Upper lobe of left lung (tissue), 6 donors: ENCODE measurements at places on chromosomes 1 and 21.

GRCh38 chr1:23756676-23757075, 13.4 kb downstream of the ELOA start:
- DNase-seq: no peak

GRCh38 chr1:79128722-79129121, 122.2 kb upstream of the ADGRL4 start:
- DNase-seq: no peak

DNA sequence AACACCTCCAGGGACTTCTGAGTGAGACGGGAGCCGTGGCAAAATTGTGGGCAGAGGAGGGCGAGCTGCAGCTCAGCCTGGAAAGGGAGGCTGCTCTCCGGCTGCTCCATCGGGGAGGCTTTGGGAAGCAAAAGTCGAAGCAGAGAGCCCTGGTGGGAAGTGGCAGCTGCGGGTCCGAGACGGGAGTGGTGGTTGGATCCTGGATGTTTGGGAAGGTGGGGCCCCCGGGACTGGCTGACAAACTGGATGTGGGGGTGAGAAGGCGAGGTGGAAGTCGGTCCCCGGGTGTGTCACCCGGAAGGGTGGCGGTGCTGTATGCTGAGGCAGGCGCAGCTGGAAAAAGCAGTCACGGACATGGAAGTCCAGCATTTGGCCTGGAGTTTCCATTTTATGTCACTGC, 52.1 kb downstream of the KCNAB2 start:
- peak; percentile 56 for DNase-seq

DNA sequence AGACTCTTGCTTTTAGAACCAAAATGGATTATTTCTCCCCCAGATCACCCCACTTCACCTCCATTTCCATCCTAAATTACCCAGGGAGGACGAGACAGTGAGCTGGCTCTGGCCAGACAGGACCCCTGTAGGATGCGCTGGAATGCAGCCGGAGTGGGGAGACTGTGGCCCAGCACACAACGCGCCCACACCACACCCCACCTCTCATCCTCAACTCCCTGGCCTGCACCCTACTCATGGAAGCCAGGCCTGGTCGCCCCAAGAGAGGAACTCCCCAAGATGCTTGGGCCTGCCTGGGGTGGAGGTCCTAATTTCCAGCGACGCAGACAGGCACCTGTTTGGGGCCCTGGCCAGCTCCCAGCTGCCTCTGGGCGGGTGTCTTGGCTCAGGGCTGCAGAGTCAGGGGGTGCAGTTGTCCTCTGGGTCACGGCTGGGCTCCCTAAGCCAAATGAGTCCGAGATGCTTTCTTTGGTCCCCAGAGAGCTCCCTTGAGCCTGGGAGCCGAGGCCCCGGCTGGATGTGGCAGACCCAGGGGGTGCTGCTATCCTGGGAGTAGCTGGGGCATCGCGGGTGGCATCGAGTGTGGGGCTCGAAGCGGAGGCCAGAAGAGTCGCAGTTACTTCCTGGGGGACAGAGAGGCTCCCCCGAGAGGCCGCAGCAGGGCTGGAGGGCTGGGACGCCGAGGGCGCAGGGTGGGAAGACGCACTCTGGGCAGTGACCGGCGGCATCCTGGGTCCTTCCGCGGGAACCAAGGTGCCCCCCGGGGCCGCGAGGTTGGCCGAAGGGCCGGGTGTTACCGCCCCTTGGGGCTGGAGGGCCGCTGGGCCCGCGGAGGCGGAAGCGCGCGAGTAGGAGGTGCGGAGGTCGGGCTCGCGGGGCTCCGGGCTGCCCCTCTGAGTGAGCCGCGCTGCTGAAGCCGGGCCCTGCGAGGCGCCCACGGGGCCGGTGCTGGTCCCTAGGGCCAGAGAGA, 10.4 kb downstream of the CLEC20A start:
- DNase-seq: peak; percentile 88

DNA sequence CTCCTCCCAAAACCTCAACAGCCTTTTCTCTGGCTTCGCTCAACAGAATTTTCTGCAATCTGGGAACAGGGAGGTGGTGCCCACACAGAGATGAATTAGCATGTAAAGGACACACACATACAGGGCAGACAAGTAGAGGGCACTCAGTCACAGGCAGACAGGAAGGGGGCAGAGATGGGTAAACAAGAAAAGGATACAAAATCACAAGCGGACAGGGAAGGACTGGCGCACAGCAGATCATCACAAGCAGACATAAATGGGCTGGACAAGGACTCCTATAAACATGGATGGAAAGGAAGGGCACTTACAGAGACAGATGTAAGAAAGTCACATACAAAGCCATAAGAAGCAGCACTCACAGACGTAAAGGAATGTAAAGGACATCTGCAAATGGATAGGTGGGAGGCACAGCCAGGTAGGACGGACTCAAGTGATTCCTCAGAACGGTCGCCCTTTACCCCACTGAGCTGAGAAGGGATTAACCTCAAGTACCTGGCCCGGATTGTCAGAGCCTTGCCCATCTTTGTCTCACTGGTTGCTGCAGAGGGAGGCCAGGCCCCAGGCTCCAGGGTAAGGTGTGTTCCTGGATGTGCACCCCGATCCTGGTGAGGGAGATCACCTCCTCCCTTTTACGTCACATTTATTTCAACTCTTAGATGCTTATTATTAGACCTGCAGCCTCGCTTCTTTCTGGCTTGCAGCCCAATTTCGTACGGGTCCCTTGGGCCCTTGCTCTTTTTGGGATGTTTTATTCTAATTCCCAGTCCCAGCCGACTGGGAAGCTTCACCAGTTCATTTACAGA, 836 bp upstream of the PRCC start:
- no peak for DNase-seq

- DNase-seq: no peak
Observed at GRCh38 chr1:40786171-40786994, 2.8 kb downstream of the KCNQ4 start.

- no peak for DNase-seq
Observed at GRCh38 chr21:37849506-37850102, 66.7 kb downstream of the KCNJ6 start.

DNA sequence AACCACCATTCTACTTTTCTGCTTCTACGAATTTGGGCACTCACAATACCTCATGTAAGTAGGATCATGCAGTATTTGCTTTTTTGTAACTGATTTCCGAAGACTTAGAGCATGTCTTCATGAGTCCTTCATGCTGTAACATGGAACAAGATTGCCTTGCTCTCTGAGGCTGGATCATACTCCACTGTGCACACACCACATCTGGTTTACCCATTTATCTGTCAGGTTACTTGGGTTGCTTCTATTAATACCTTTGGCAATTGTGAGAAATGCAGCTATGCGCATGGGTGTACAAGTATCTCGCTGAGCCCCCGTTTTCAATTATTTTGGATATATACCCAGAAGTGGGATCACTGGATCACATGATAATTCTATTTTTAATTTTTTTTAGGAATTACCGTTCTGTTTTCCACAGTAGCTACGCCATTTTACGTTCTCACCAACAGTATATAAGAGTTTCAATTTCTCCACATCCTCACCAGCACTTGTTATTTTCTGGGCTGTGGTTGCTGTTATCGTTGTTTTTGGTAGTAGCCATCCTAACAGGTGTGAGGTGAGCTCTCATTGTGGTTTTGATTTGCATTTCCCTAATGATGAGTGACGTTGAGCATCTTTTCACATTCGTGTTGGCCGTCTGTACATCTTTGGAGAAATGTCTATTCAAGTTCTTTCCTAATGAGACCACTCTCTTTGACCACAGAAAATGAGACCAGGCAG, 10.7 kb upstream of the SLC2A5 start:
- DNase-seq: no peak
